ENCODE measurements at places on chromosomes 2 and 18. TPM values are rescaled to one million over a fixed set of nuclear protein-coding genes. Genes with fewer than 3 reads are reported as not detected.

LAMA1 gene
- not detected for total RNA-seq

IFIH1 gene
- 24.8 TPM for total RNA-seq

ST6GAL2 gene
- total RNA-seq = not detected

GRCh38 chr2:236873636-236874035 lies 212.1 kb upstream of the COPS8 start:
- no peak for ATAC-seq

GRCh38 chr2:109265369-109265768 lies 136.4 kb downstream of the SH3RF3 start:
- no peak for ATAC-seq

DNA sequence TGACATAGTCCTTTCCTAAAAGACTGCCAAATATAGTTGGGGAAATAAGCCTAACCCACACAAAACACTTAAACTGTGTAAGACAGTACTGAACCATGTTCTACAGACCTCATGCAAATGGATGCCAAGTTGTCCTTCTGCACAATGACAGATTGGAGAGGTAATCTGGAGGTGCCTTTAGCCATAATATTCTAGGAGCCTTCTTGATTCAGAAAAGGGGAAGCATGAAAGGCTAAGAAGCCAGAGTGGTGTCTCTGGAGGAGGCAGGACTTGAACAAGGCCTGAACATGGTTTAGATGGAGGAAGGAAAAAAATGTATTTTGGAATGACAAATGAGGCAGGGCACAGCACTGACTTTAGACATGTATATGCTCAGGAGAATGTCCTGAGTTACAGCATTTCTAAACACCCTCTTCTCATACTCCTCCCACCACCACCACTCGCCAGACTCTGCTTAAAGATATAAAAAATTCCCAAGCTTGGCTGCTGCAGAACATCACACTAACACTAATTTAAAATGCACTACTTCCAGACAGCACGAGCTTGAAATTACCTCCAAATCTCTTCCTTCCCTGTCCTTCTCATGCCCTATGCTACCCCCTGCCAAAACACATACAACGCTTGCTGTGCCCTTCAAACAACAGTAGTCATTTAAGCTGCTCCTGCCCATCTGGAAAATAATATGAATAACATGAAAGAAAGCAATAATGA lies 110.4 kb downstream of the ANKRD44 start:
- no peak for ATAC-seq

DNA sequence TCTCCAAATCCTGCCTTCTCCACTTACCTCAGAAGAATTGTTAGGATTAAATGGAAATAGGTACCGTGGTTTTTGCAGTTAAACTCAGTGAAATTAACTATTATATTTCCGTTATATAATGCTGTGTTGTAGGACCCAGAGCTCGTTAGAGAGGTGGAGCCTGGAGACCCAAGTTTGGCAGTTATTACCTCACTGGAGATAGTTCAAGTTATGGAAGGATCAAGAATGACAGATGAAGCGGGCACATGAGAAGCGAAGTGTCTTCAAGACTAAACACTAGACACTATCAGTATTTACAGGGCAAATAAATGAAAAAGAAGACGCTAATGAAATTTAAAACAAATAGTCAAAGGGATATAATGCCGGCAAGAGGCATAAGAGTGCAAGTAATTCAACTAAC lies 866 bp downstream of the CWC22 start:
- no peak for ATAC-seq

GRCh38 chr2:190418727-190419126 lies 10.6 kb downstream of the MFSD6 start:
- no peak for ATAC-seq

Measured in activated T-helper 17 cell treated with anti-CD3 and anti-CD28 coated beads, Interleukin-2, amount 50 U/mL, for 72 hours (primary cell).